CD8-positive, alpha-beta memory T cell (primary cell): ENCODE measurements at places on chromosomes 5 and 9. TPM values are rescaled to one million over a fixed set of nuclear protein-coding genes. Genes with fewer than 3 reads are reported as not detected.

DNA sequence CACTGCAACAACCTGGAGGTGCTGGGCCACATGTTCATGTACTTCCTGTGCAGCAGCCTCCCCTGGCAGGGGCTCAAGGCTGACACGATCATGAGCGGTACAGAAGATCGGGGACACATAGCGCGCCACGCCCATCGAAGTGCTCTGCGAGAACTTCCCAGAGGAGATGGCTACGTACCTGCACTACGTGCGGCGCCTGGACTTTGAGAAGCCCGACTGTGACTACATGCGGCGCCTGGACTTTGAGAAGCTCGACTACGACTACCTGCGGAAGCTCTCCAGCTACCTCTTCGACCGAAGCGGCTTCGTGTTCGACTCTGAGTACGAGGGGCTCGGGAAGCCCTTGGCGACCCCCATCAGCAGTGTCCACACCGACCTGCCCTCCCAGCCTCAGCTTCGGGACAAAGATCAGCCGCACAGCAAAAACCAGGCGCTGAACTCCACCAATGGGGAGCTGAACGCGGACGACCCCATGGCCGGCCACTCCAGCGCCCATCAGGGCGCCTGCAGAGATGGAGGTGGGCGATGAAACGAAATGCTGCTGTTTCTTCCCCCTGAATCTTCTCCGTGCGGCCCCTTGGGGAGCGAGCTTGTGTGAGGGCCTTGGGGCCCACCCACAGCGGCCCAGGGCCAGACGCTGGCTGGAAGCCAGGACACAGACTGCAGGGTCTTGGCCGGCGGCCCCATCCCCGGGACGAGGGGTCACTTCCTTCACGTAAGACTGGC lies 56.5 kb downstream of the JAK2 start:
- H3K4me1 ChIP-seq: no peaks in the 10 kb centered on the region
- H3K27ac ChIP-seq: no peak overlapping the region
- no peaks in the 10 kb centered on the region for H3K36me3 ChIP-seq
- H3K27me3 ChIP-seq: no peaks in the 10 kb centered on the region
- H3K4me3 ChIP-seq: no peak overlapping the region

MLANA gene
- total RNA-seq: not detected

FOXD4 gene
- 0.22 TPM for total RNA-seq

DNA sequence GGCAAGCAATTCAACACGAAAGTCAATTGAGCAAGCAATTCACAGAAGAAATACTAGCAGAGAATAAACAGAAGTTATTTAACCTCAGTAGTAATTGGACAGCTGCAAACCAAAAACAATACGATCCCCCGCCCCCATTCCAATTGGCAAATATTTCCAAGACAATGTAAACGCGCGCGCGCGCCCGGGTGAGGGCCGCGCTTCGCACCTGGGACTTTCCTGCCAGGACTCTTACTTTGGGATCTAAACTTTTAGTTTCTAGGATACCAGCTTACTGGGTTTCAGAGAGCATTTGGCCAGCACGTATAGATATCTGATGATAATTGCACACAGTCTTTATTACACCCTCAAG lies 8.6 kb downstream of the RUFY1 start:
- peak overlapping the region; percentile 95 for H3K4me3 ChIP-seq
- H3K27me3 ChIP-seq: no peaks in the 10 kb centered on the region
- peaks cover 6% of the 10 kb centered on the region for H3K36me3 ChIP-seq
- peak overlapping the region; percentile 58 for H3K27ac ChIP-seq

DNA sequence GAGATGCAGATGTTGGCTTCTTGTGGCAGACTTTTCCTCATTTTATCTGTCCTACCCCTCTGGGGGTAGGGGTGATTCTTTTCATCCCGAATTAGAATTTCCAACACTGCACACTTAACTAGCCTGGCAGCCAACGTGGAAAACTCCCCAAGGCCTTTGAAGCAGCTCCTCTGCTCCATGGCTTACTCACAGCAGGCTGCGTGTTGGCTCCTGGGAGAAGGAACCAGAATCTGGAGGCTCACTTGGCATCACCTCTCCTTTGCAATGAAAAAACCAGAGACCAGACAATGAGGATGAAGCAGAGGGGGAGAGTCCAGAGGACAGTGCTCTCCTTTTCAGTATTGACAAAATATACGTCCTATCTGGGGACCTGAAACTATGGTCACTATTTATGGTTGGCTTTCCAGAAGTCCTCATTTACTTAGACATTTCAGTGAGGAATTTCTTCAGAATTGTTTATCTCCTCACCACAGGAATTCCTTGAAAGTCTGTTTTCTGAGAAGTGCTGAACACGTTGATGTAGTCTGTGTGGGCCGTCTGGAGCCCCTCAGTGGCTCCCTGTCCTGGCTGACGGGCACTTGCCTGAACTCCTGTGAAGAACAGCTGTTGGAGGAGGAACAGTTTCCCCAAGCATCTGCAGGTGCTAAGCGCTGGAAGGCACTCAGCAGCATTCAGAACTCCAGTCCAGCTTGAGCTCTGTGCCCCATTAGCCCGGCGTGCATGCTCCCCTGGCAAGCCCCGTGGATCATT lies 231.3 kb downstream of the RFK start:
- no peaks in the 10 kb centered on the region for H3K27me3 ChIP-seq
- no peak for DNase-seq
- no peak overlapping the region for H3K4me3 ChIP-seq
- no peaks in the 10 kb centered on the region for H3K36me3 ChIP-seq
- no peak overlapping the region for H3K27ac ChIP-seq

DNA sequence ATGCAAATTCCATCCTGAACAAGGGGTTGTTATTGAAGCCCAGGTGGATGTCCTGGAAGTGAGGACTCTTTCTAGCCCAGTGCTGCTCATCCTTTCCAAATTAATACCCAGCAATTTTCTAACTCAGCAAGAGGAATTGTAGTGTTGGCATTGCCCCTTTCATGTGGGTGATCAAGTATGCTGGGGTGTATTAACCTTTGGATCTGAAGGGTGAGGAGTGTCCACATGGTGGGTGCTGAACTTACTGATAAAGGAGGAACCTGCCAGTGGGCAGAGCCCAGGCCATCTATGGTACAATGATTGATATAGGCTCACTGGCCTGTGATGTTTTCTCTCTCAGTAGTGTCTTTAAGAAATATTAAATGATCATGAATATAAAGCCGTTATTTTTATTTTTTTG lies 210.1 kb downstream of the NTRK2 start:
- H3K36me3 ChIP-seq: no peaks in the 10 kb centered on the region
- H3K27me3 ChIP-seq: no peaks in the 10 kb centered on the region
- H3K4me1 ChIP-seq: no peaks in the 10 kb centered on the region
- no peak for DNase-seq

- H3K36me3 ChIP-seq: no peaks in the 10 kb centered on the region
- no peak overlapping the region for H3K4me3 ChIP-seq
- H3K27ac ChIP-seq: no peak overlapping the region
- no peak for DNase-seq
Observed at GRCh38 chr9:94847486-94847885, 121.0 kb downstream of the AOPEP start.

SPATA31D4 gene
- total RNA-seq: not detected

NPR3 gene
- total RNA-seq: not detected

ENTPD2 gene
- not detected for total RNA-seq

PCDHGB1 gene
- not detected for total RNA-seq

HK3 gene
- 1.5 TPM for total RNA-seq

RGS7BP gene
- total RNA-seq: not detected

DNA sequence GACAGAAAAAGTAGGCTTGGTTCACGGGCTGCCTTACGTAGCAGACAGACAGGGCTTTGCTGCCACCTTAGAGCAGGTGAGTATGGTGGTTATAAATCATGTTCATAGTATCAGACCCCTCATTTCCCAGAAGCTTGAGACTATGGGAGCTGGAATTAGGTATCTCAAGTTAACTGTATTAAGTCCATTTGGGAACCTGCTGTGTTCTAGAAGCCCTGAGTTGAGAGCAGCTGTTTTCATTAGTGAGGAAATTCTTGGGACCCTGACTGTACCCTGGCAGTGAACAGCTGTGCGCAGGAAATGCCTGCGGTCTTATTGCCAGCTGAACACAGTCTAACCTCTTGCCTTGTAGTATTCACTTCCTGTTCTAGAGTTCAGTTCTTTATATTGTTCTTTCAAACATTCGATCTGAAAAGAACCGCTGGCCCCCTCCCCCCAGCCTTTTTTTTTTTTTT lies 29.8 kb downstream of the UGCG start:
- peak; percentile 24 for DNase-seq
- peaks cover 33% of the 10 kb centered on the region for H3K4me1 ChIP-seq
- peaks cover 8% of the 10 kb centered on the region for H3K36me3 ChIP-seq

GRCh38 chr5:128052780-128053179 lies 30.8 kb upstream of the SLC12A2 start:
- H3K4me1 ChIP-seq: no peaks in the 10 kb centered on the region
- no peaks in the 10 kb centered on the region for H3K27me3 ChIP-seq
- H3K36me3 ChIP-seq: no peaks in the 10 kb centered on the region
- no peak for DNase-seq
- H3K4me3 ChIP-seq: no peak overlapping the region

GRCh38 chr5:143131972-143132371 lies 271.5 kb downstream of the NR3C1 start:
- DNase-seq: no peak
- H3K4me1 ChIP-seq: no peaks in the 10 kb centered on the region
- no peak overlapping the region for H3K4me3 ChIP-seq
- no peak overlapping the region for H3K27ac ChIP-seq
- H3K27me3 ChIP-seq: no peaks in the 10 kb centered on the region

- no peak for DNase-seq
- H3K27ac ChIP-seq: no peak overlapping the region
- H3K36me3 ChIP-seq: no peaks in the 10 kb centered on the region
- H3K4me3 ChIP-seq: no peak overlapping the region
- no peaks in the 10 kb centered on the region for H3K4me1 ChIP-seq
Observed at GRCh38 chr9:114666401-114666800, 8.8 kb upstream of the TEX53 start.

ALG2 gene
- total RNA-seq: 33.2 TPM

DNA sequence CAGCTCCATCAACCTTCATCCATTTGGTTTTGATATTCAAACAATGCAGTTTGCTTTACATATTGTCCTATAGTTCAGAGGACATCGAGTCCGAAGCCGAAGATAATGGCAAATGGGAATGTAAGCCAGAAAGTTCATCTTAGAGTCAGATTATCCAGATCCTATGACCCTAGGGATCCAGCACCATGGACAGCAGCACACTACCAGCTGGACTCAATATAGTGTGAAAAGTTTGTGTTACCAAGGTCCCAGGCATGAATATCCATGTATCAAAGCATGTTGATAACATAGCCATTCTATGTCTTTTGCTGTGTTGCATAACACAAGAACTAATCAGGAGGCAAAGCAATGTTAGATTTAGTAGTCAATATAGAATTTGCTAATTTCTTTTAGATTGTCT lies 46.3 kb downstream of the FSTL4 start:
- H3K27me3 ChIP-seq: no peaks in the 10 kb centered on the region
- H3K4me3 ChIP-seq: no peak overlapping the region
- H3K27ac ChIP-seq: no peak overlapping the region
- no peak for DNase-seq

CD14 gene
- 3.1 TPM for total RNA-seq

DNA sequence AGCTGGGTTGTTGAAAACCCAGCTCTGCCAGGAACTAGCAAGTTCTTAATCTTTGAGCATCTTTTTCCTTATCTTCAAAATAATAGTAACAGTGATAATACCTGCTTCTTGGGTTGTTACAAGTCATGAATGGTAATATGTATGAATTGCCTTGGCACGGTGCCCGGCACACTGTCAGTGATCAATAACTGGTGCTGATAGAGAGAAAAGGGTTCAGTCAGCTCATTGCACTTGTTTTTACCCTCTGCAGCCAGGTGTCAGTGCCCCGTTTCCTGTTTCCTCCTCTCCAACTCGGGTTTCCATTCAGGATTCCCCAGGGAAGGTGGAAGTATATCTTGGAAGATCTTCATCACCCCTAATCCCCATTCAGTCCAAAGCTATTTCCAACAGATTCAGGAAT lies 15.8 kb upstream of the NIPAL4 start:
- H3K27ac ChIP-seq: no peak overlapping the region
- no peaks in the 10 kb centered on the region for H3K4me1 ChIP-seq
- H3K36me3 ChIP-seq: no peaks in the 10 kb centered on the region
- H3K4me3 ChIP-seq: no peak overlapping the region
- no peaks in the 10 kb centered on the region for H3K27me3 ChIP-seq

DNA sequence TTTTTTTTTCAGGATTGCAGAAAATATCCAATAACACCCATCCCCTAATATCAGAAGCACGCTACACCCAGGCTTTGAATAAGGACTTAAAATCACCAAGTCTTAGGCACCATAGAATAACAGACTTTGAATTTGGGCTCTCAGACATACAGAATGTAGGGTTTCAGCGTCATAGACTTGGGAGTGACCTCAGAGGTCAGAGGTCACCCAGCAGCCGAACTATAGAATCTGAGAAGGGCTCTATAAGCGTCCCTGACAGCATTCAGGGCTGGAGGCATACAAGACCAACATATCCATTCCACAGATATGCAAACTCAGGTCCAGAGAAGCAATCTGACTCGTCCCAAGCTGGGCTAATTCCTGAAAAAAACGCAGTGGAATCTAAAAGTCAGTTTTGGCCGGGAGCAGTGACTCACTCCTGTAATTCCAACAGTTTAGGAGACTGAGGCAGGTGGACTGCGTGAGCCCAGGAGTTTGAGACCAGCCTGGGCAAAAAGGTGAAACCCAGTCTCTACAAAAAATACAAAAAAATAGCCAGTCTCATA lies 34.7 kb downstream of the SLC6A7 start:
- no peak overlapping the region for H3K4me3 ChIP-seq
- no peak for DNase-seq
- no peaks in the 10 kb centered on the region for H3K36me3 ChIP-seq
- no peaks in the 10 kb centered on the region for H3K27me3 ChIP-seq

- H3K36me3 ChIP-seq: no peaks in the 10 kb centered on the region
- H3K4me3 ChIP-seq: peak within 1 kb of the TSS; percentile 14
Observed at GRCh38 chr9:113011911-113012381, at the start of gene ZNF883. Gene ZNF883, minus strand, starts transcription at chr9:113012192.

DNA sequence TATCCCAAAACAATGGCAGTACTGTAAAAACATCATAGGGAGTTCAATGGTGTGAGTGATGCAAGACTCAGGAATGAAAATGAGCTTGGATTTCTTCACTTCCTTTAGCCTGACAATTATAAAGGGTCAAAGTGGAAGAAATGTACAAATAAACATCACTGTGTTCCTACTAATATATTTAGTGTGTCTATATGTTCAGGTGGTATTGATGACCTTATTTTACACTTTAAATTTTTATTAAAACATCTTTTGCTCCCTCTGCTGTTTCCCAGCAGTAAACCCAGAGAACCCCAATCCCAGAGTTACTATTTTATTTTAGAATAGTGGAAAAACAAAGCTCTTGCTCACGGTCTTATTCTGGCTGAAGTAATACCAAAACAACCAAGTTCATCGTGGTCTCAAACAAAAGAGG lies 2.0 kb downstream of the LOX start:
- no peaks in the 10 kb centered on the region for H3K36me3 ChIP-seq
- no peak for DNase-seq
- peaks cover 4% of the 10 kb centered on the region for H3K27me3 ChIP-seq
- H3K4me3 ChIP-seq: no peak overlapping the region
- no peak overlapping the region for H3K27ac ChIP-seq

UNC13B gene
- total RNA-seq: 3.2 TPM

PCDHGA6 gene
- 0.15 TPM for total RNA-seq

FAM53C gene
- total RNA-seq: 32.2 TPM
